ENCODE measurements at places on chromosomes 1 and 21. TPM values are rescaled to one million over a fixed set of nuclear protein-coding genes. Genes with fewer than 3 reads are reported as not detected.

CD5L gene
- polyA plus RNA-seq = 0.13 TPM

ANKRD34A gene
- 0.79 TPM for polyA plus RNA-seq

KCNK2 gene
- 6.6 TPM for polyA plus RNA-seq

HSPG2 gene
- polyA plus RNA-seq = 70.4 TPM

KAZN gene
- polyA plus RNA-seq = 30.4 TPM

TEDDM1 gene
- polyA plus RNA-seq = 0.09 TPM

LRIF1 gene
- 13.0 TPM for polyA plus RNA-seq

ACTL8 gene
- not detected for polyA plus RNA-seq

KRTAP12-2 gene
- polyA plus RNA-seq = not detected

TARDBP gene
- 200 TPM for polyA plus RNA-seq

LCE2C gene
- polyA plus RNA-seq = not detected

DNA sequence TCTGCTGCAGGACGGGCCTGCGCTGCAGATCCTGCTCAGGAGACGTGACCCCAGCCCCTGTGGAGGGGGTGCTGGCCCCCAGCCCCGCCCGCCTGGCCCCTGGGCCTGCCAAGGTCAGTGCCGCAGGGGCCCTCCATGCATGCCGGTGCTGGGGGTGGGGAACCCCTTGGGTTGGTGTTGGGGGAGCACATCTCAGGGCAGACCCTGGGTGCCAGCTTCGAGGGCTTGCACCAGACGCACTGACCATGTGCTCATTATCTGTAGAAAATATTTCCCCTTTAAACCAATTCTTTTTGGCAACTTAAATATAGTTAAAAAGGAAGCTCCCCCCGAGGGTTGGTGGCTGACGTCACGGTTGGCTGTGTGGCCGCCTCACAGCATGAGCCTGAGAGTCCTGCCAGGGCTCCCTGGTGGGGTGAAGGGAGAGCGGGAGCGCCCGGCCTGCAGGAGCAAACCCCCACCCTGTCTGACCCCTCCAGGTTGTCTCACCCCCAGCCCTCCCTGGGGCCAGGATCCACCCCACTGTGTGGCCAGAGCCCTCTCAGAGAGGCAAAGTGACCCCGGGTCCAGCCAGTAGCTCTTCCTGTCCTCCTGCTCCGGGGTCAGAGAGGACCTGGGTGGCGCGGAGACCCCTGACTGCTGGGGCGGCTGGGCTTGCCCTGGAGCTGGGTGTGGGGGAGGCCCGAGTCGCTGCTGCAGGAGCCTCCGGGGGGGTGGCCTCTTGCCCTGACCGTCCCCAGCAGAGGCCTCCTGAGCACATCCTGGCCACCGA, 5.3 kb upstream of the PFKL start:
- DNase-seq = no peak

GRCh38 chr1:52145137-52145536, 3.2 kb downstream of the ZFYVE9 start:
- peak; percentile 13 for DNase-seq

DNA sequence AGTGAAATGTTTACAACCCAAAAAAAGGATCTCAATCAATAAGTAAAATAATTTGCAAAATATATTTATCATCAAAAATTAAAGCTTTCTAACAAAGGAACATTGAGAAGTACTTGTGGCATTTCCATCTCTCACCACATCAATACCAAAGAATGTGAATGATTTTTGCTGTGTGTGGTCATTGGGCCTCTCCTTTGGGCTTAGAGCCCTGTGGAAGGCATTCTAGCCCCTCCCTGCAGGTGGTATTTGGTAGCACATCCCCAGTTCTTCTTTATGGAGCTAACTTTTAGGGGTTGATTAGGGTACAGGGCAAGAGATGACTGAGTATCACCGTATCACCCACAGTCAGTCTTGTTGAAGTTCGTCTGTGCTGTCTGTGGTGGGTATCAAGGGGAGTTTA, 294.1 kb upstream of the SGIP1 start:
- no peak for DNase-seq

GRCh38 chr1:78078358-78078757, 32.6 kb downstream of the GIPC2 start:
- DNase-seq = no peak

DNA sequence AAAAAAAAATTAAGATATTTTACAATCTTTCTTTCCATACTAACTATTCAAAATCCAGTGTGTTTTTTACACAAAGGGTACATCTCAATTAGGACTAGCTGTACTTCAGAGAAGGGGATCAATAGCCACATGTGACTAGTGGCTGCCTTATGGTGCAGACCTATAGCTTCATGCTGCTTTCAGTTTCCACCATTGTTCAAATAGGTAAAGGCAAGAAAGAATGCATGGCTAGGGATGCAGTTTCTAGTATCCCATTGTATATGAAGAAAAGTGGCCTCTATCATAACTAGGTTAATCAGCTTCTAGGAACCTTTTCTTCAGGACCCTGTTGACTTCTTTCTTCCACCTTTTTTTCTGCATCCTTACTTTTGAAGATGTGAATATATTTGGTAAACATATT, 35.7 kb downstream of the OSBPL9 start:
- DNase-seq = no peak

GRCh38 chr1:89966656-89967055, 28.3 kb upstream of the ZNF326 start:
- DNase-seq = no peak

DNA sequence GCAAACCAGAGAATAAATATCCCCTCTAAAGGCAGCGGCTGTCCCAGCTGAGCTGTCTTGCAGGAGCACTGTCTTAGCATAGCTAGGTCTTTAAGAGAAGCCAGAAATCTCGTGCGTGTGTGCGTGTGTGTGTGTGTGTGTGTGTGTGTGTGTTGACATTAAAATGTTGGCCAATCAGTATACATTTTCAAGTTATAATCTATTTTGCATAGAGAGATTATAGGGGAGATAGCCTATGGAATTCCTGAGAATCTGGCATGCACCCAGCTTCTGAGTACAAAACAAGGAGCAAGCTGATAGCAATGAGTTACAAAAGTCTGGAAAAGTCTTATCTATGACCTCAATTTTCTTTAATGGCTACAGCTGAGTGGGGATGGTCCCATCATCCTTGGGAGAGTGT, 17.7 kb downstream of the METTL13 start:
- DNase-seq = no peak

GRCh38 chr1:167573035-167573434, 19.5 kb upstream of the CREG1 start:
- DNase-seq = no peak

GRCh38 chr1:103517380-103518047, 8.0 kb upstream of the RNPC3 start:
- DNase-seq = no peak

- DNase-seq = no peak
These were observed 101.2 kb downstream of the RERE start for GRCh38 chr1:8716238-8716637.

- peak; percentile 49 for DNase-seq
These were observed at the start of gene TTLL10 for GRCh38 chr1:1173793-1174415. TTLL10 (plus strand) TSS chr1:1173880; CDS start chr1:1179216, 5,336 bp downstream.

DNA sequence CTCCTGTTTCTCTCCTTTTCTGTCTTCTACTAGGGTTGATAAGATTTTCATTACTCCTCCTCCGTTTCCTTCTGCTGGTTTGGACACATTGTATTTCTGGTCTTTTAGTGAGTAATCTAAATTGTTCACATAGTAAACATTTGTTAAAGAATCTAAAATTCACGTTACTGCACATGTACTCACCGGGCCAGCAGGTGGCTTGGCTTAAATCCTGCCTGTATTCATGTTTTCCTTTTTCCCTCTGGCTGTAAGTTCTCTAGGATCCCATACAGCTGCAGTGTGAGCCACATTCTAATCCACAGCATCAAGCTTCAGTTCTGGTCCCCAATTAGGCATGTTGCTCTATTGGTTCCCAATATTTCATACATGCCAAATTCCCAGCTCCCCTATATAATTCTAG, 958.3 kb downstream of the ADGRL2 start:
- DNase-seq = no peak

DNA sequence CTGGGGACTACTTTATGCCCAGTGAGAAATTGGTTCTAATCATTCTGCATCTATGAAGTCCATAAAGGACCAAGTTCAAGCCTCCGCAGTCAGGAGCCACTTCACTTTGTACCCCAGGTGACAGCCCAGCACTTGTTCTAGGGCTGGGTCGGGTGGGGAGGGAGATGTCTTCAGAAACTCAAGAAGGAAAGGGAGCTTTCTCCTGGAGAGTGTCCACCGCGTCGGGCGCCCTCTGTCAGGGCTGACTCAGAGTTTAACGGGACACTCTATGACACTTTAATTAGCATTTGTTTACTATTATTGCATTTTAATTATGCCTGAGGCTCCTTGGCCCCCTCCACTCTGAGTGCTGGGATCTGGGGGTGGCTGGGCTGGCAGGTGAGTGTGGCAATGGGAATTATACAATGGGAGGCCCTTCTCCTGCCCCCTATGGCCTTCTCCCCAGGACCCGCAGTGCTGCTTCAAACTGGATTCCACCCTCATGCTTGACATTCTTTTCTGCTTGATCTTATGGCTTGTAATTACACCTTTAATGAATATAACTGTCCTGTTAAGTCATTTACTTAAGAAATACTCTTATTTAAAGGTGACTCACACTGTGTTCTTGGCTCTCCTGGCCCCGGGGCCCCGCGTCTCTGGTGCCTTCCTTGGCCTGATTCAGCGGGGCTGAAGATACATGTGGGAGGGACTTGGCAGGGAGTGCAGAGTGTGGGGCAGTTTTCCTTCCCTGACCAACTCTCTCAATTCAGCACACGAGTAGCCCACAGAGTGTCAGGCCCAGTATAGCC, 136.6 kb downstream of the PLXNA2 start:
- DNase-seq = peak; percentile 43

GRCh38 chr1:114274621-114275317, 121.1 kb upstream of the SYT6 start:
- no peak for DNase-seq

- no peak for DNase-seq
These were observed 6.4 kb upstream of the LRP8 start for GRCh38 chr1:53334312-53334711.

DNA sequence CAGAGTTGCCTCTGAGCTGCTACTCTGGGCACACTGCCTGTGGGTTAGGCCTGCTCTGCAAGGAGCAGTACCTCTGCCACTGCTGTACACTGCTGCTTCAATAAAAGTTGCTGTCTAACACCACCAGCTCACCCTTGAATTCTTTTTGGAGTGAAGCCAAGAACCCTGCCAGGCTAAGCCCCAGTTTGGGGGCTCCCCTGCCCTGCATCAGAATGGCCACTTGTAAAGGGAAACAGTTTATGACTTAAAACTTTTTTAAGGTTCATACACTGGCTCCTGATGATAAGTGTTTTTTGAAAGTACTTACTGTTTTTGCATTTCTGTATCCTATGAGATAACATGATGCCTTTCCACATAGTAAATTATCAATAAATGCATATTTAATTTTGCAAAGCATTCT, 310.0 kb downstream of the LMO4 start:
- no peak for DNase-seq

GRCh38 chr1:10827377-10828333, 31.2 kb upstream of the CASZ1 start:
- DNase-seq = no peak

GRCh38 chr1:11429226-11429625, 49.7 kb upstream of the DISP3 start:
- no peak for DNase-seq

DNA sequence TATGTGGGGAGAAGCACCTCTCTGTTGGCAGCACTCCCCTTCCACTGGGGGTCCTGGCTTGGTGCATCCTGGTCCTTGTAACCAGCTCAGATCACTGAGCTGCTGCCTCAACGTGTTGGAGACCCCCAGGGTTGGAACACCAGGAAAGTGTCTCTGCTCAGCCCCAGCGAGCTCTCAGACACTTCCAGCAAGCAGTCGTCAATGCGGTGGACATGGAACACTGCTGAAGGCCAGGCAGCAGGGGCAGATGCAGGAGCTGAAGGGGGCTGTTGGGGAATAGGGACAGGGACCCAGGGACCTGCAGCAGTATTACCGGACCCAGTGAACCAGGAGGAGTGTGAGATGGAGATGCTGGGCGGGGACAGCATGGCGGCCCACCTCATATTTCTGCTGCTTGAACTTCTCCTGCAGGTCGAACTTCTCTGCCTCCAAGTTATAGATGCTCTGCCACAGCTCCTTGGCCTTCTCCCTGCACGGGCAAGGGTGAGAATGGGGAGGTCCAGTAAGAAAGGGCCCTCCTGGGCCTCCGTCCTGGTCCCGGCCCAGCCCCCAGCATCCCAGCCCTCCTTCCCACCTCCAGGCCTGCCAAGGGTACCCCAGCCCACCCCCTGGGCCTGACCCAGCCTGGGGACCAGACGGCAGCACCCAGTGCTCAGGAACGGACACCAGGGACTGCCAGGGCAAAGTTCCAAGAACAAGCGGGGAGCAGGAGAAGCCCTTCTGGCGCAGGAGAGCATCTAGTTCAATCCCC, 16.4 kb downstream of the TNNT2 start:
- DNase-seq = no peak

GRCh38 chr1:242454262-242455051, 70.0 kb downstream of the PLD5 start:
- peak; percentile 5 for DNase-seq

GRCh38 chr1:116556289-116557006, 14.4 kb downstream of the CD58 start:
- no peak for DNase-seq

DNA sequence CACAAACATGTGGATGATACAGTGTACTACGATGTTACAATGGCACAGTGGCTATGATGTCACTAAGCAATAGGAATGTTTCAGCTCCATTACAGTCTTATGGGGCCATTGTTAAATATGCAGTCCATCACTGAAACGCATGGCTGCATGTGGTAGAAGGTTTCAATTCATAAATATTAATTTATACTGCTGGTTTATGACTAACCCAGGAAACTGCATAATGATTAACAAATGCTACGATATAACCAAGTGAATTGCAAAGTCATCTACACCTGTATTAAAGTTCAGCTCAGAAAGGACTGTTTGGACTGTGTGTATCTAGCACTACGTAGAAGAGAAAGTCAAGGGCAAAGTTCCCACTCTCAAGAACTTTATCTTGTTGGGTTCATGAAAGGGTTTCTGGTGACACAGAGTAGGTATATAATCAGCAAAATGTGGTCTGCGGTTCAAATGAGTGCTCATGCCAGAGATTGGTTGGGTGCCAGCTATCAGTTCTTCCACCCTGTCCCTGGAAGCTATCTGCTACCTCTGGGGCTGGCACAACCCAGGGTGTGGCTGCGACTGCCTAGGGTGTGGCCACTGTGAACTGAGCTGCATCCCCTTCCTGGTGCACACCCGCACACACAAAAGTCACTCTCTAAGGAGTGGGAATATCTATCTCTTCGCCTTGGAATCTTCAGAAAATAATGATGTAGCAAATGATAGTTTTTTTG, 14.8 kb downstream of the MGST3 start:
- DNase-seq = peak; percentile 98

- no peak for DNase-seq
These were observed 5.4 kb downstream of the KRTAP10-12 start for GRCh38 chr21:44702111-44702972.

DNA sequence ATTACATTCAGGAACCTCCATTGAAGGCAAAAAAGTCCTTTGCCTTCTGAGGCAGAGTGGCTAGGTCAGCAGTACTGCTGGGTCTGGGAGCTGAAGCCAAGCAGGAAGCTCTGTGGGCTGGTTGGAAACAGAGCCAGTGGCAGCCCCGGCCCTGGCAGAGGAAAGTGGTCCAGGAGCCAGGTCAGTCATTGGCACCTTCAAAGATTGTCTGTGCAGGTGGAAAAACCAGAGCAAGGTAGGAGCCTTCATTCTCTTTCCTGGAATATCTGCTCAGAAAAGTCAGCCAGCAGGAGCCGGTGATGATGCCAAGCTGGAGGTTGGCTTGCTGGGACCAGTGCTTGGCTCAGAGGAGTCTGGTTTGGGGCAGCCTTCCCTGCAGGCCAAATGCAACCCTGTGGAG, 12.5 kb upstream of the DISP3 start:
- no peak for DNase-seq

Data from large intestine (tissue), 12 donors.